ENCODE measurements at places on chromosomes 7 and 10.

DNA sequence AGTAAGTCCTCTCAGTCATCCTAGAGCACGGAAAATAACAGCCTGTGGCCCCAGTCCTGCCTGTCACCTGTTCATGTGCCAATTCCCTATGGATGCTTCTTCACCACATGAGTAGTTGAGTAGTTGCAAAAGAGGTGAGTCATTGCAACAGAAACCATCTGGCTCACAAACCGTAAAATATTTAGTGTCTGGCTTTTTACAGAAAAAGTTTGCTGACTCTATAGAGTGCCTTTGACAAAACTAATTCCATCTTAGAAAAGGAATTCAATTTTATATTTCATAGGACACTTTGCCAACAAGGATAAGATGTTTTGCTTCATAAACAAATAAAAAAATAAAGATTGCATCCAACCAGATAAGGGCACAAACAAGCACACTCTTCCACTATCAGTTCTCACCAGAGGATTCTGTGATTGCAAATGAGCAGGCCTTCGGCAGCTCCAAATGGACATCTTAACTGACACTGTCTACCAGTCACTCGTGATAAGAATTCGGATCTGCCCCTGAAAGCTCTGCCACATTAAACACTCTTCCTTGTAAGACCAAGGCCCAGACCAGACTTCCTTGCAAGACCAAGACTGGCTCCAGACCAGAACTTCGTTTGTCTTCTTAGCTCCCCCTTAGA is 242.7 kb upstream of the SEMA3C start:
- peak; percentile 75 for DNase-seq

- DNase-seq = no peak
Observed at GRCh38 chr10:99993701-99994689, 15.8 kb downstream of the DNMBP start.

GRCh38 chr10:22334414-22335172 is 10.7 kb upstream of the SPAG6 start:
- DNase-seq = no peak

DNA sequence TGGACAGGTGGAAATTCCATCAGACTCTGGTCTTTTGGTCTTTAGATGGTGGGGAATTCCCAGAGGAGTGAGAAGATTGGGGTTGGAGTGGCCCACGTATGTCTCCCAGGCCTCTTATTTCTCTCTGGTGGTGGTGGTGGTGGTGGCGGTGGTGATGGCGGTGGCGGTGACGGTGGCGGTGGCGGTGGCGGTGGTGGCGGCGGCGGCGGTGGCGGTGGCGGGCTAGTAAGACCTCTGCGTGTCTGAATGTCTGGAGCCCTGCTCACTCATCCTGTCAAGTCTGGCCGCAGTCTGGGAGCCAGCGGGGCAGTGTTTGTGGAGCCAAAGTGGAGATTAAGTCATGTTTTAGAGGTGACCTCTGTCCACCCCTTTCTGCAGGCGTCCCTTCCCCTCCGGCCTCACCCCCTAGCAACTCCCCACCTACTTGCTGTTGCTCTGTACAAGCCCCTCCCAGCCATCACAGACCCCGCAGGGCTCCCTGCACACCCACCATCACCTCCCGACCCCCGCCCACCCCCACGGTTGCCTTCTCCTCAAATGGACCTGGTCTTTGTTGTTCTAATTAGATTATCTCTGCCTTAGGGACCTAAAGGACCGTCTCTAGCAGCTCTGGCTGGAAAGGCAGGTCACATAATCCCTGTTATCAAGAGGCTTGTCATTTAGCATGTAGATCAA is 165.0 kb upstream of the TBX20 start:
- DNase-seq = no peak

GRCh38 chr7:20131776-20132175 is 85.4 kb downstream of the MACC1 start:
- DNase-seq = no peak

GRCh38 chr10:80855348-80855971 is 317.8 kb downstream of the SH2D4B start:
- DNase-seq = no peak

DNA sequence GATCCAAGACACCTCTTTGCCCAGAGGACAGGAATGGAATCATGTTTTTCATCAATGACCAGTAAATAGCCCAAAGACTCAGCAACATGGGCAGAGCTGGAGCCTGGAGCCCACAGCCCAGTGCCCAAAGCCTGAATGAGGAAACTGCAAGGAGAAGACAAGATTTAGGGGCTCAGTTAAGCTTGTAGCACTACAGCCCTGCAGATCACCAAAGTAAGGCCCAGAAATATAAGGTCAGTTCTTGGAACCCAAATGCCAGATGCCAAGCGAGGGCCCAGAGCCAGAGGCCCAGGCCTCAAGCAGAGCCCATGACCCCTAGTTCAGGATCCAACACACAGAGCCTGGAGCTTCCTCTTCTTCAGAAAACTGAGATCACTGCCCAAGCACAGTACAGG is 32.4 kb downstream of the MBL2 start:
- DNase-seq = no peak

DNA sequence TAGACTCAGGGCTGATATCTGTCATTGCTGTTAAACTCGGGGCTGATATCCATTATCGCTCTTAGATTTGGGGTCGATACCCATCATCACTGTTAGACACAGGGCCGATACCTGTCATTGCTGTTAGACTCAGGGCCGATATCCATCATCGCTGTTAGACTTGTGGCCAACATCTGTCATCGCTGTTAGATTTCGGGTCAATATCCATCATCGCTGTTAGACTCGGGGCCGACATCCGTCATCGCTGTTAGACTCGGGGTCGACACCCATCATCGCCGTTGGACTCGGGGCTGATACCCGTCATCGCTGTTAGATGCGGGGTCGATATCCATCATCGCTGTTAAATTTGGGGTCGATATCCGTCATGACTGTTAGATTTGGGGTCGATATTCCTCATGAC is 54.8 kb downstream of the BEND7 start:
- DNase-seq = no peak

DNA sequence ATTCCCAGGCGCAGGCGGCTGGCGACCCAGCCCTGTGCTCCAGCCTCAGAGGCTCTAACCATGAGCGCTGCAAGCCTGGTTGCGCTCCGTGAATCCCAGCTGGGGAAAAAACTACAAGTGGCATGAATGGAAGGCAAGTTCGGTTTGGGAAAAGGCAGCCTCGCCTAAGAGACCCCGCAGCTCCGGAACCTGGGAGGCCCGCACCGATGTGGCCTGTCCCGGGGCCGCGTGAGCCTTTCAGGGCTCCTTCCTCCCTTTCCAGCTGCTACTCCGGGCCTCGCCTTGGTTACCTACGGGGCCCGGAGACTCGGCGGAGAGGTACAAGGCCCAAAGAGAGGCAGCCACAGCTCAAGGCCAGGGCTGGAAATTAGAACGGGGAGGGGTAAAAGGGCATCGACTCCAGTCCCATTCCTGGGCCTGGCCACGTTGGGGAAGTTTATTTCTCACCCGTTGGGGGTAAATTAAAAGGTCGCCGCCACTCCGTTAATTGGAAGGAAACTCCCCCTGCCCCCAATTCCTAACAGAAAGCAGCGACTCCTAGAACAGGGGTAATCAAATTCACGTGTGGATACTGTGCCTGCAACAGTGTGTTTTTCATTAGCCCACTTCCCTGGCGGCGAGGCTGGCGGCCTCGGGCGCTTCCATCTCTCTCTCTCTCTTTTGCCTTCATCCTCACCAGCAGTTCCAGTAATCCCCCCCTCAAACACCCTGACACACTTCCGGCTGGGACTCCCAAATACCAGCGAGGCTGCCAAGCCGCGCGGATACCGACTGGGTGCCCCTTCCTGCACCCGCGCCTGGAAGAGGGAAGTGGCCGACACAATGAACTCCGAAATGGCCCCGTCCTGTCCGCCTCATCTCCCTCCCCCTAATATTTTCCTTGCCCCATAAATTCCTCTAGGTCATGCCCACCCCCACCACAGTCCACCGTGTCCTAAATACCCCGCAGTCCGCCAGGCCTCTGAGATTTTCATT is 1.5 kb upstream of the HOXA9 start:
- no peak for DNase-seq

Data from HCT116 (cell line).